Cardiac muscle cell (in vitro differentiated cells and primary cell): ENCODE measurements at places on chromosomes 1 and 21.

DNA sequence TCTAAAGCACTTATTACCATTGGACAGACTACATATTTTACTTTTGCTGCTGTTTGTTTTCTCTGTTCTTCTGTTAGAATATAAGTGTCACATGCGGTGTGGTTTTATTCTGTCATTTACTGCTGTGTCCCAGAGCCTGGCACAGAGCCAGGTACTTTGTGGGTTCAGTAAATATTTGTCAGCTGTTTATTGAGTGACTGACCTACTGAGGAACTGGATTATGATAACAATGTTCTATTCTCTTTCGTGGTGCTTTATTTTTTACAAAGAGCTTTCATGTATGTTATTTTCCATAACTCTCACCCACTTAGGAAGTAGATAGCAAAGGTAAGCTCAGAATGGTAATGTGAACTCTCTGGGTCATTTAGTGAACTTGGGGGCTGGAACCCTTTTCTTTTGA, 118.8 kb downstream of the RWDD3 start:
- no peak for DNase-seq

- DNase-seq, result peak; percentile 28
Measured at GRCh38 chr1:173914366-173914871, 2.7 kb downstream of the SERPINC1 start.

DNA sequence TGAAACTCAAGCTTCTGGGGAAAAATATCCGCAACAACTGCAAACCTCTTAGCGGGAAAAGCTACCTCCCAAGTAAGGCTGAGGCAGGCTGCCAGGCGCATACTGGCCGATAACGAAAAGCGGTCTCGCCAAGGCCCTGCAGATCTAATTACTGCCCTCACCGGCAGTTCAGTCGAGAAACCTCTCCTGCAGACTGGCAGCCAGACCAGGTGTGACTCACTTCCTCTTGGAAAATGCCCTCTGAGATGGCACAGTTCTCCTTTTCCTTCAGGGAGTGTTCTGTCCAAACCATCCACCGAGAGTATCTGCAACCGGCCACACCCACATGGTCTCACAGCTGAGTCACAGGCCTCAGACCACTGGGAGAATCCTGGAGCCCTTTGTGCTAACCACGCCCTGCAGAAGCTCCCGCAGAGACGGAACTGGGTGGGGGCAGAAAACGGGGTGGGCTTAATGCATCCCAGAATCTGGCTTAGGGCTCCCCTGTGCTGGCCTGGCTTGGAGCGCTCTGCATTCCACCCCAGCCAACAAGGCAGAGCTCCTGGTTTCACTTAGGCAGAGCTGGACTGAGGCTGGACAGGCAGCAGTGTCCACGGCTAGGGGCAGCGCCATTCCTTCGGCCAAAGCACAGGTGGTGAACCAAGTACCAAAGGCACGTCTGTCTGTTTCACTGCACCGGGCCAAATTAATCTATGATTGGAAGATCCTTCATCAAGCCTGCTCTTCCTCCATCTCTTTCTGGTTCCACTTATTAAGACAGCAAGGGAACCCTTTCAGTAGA, 1.2 kb downstream of the S100A10 start:
- DNase-seq, result no peak

DNA sequence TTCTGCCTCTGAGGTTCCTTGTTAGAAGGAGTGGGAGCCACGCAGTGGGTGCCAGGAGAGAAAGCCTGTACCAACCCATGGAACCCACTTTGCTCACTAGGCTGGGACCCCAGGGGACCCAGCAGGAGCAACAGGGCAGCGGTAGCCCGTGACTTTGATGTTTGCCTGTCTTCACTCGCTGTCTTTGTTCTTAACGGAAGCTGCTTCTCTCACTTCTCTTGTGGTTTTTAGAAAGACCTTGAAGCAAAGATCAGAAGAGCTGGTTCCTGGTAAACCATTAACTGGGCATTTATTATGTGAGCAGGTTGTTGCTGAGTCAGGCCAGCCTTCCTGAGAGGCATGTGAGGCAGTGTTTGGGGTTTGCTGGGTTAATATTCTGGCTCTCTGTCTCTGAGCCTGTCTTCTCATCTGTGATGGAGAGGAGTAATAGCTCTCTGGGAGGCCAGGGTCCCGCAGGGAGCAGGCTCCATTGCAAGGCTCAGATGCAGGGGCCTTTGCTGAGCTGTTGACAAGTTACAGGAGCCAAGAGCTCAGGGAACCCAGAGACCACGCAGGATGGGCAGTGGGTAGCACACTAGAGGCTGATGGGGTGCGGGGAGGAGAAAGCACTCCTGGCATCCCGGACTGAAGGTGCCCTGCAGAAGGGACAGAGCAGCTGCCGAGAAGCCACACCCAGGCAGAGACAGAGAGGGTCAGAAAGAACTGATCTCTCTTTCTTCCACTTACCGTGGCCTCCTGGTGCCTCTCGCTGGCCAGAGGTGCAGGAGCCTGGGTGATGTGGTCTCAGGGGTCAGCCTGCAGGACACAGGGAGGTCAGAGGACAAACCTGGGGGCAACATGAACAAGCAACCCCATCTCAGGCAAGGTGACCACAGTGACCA, 367.5 kb upstream of the C1orf174 start:
- no peak for DNase-seq

- no peak for DNase-seq
Measured at GRCh38 chr1:91876040-91876470, 9.9 kb downstream of the TGFBR3 start.

GRCh38 chr21:41367945-41368734, 6.3 kb downstream of the MX2 start:
- DNase-seq, result no peak

- DNase-seq, result peak; percentile 82
Measured at GRCh38 chr1:183711741-183712361, 58.7 kb upstream of the APOBEC4 start.

GRCh38 chr1:243503155-243503554, 247.3 kb downstream of the SDCCAG8 start:
- no peak for DNase-seq

- DNase-seq, result peak; percentile 62
Measured at GRCh38 chr21:17436626-17437111, 76.2 kb upstream of the CXADR start.

- no peak for DNase-seq
Measured at GRCh38 chr1:83807231-83807630, 191.7 kb downstream of the TTLL7 start.

DNA sequence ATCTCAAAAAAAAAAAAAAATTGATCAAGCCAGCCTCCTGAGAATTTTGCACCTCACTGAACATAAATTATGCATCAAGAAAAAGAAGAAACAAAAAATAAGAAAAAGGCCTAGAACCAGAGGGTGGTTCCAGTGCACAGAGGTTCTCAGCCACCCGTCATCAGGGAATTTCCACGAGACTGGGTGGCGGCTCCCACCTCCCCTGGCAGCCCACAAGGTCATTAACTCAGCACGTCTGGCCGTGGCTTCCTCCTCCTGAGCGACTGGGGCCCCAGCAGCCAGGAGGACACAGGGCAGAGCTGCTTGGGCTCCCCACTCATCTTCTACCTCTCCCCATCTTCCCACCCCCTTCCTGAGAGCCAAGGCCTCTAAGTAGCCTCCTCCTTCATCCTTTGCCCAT, 15.7 kb upstream of the TMEM51 start:
- no peak for DNase-seq

- no peak for DNase-seq
Measured at GRCh38 chr1:36212782-36213181, 11.5 kb upstream of the THRAP3 start.

DNA sequence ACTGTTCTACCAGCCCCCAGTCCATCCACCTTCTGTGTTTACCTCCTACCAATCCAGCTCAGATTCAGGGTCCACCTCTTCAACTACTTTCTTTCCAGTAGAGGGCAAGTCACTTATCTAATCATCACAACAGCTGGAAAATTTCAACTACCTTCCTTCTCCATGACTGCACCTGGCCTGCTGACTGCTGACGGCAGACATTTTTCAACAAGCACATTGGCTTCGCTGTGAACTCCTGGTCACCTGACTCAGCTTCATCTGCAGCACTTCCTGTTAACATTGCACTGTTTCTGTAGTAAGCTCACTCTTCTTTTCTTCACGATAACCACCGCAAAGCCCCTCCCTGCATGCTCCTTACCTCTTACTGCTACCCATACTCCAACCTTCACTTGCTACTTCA, 405.7 kb downstream of the NTNG1 start:
- DNase-seq, result no peak

GRCh38 chr1:23288671-23289070, 55.4 kb downstream of the HNRNPR start:
- DNase-seq, result peak; percentile 27

GRCh38 chr1:40740039-40740996, 43.3 kb upstream of the KCNQ4 start:
- no peak for DNase-seq

DNA sequence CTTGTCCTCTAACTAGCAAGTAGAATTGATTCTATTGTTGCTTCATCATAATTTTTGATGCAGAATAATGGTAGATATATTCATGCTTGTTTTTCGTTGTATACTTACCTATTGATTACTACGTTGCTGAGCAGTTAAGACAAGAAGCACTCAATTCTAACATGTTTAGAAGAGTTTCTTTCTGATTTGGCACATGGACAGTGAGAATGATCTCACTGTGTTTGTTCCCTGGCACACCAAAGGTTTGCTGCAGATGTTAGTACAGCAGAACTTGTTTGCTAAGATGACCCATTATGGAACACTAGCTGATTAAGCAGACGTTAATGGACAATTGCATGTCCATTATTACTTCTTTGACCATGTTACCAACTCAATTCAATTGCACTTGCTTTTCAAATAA, 184.7 kb upstream of the SGIP1 start:
- no peak for DNase-seq

GRCh38 chr1:247243524-247244137, 12.2 kb upstream of the VN1R5 start:
- DNase-seq, result no peak

GRCh38 chr1:164261691-164262240, 297.2 kb upstream of the PBX1 start:
- DNase-seq, result no peak

DNA sequence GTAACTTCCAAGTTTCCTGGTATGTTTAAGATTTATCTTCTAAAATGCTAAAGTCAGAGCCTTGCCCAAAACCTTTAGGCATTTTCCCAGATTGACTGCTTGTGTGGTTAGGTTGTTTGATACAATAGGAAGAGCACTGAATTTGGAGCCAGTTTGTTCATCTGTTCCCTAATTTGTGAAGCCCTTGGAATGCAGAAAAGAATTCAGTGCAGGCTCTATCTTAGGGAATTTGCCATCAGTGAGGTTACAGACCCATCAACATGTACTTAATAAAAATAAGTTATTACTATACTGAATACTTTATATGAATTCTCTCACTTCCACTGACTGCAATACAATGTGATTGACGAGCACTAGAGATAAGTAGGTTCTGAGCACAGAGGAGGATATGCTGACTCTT, 120.2 kb downstream of the PIK3R3 start:
- no peak for DNase-seq

DNA sequence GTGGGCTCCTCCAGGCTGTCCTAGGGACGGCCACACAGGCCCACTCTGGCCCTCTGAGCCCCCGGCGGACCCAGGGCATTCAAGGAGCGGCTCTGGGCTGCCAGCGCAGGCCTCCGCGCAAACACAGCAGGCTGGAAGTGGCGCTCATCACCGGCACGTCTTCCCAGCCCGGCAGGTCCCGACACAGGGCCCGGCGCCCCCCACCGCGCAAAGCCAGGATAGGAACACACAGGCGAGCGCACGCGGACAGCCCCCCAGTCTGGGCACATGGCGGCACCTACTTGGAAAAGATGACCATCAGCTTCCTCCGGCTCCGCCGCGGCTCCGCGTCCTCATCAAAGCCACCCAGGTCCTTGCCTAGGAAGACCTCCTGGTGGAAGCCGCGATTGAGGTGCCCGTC, 3.6 kb downstream of the SDF4 start:
- DNase-seq, result no peak

DNA sequence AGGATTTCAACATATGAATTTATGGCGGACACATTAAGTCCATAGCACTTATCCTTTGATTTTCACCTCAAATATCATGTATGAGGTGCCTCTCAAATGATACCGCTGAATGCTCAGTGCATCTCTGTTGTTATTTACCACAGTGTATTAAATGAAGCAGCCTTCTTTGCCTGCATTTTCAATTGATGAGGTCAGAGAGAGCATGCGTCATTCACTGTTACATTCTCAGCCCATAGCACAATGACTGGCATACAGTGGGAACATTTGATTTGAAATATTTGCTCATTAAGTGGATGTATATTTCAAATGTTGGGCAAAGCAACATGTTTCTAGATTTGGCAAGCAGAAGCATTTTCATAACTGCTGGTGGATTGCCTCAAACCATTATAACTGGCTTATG, 45.7 kb downstream of the LRRC7 start:
- no peak for DNase-seq

GRCh38 chr21:42878678-42878992, 704 bp downstream of the WDR4 start:
- DNase-seq, result no peak

GRCh38 chr1:92538048-92538412, 51.3 kb upstream of the GFI1 start:
- no peak for DNase-seq

- no peak for DNase-seq
Measured at GRCh38 chr21:44281801-44282200, 3.9 kb upstream of the AIRE start.

DNA sequence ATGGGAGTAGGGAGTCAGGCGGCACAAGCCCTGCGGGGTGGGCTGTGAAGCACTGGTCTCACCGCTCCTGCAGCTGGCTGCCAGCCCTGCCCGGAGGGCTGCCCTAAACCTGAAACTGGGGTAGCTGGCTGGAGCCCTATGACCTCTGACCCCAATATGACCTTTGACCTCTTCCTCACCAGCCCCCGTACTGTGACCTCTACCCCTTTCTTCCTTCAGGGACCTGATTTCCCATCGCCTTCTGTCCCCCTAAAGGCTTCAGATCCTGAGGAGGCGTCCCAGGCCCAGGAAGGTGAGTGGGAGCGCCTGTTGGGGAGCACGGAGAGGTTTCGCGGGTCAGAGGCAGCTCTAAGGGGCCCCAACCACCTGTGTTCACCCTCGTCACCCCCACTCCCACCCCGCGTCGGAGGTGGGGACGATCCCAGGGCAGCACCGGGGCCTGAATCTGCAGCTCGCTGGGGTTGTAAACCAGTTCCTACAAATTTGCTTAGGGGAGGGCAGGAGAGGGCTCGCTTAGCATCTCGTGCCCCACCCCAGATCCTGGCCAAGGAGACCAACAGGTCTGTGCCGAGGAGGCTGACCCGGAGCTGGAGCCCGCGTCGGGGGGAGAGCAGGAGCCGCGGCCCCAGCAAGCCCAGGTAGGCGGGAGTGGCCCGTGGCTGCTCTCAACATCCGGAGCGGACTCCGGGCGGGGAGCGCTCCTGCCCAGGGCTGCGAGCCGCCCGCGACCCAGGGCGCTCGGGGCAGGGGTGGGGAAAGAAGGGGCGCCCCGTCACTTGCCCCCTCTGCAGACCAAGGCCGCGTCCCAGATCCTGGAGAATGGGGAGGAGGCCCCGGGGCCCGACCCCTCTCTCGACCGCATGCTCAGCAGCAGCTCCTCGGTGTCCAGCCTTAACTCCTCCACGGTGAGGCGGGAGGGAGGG, 7.3 kb downstream of the SYTL1 start:
- DNase-seq, result peak; percentile 69

DNA sequence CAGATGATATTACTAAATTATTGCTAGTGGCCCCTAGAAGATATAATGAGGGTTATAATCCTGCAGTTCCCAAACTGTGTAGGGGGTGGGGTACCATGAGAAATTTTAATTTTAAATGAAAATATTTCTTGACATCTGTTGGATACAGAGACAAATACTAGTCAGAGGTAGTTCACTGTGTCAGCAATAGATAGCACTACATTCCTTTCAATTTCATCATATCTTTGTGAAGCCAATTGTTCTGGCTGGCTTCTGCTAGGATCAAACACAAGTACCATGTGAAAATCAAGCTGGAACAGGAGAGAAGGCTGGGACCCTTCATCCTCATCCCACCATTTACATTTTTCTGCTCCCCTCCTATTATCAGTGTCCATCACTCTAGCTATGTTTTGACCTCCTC, 208.1 kb downstream of the USH2A start:
- no peak for DNase-seq
